ENCODE measurements at places on chromosomes 3 and 15. TPM values are rescaled to one million over a fixed set of nuclear protein-coding genes. Genes with fewer than 3 reads are reported as not detected.
A peak's percentile ranks its signal among the peaks of the same experiment; 100 is the strongest.

DNA sequence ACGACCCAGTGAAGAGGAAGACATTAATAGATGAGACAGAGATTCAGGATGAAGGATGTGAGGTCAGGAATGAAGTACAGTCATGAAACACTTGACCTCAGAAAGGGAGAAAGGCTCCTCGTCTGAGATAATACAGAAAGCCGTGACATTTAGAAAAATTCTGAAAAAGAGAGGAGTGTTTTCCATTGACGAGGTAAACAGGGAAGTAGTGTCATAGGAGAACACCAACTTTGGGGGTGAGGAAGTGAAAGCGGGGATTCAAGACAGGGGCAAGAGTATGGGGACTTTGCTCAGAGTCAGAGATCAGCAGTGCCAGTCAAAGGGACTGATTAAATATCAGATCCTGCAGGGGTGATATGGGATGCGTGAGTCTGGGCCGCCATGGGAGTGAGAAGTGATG lies 160.9 kb downstream of the PLCL2 start:
- no peak overlapping the region for H3K4me3 ChIP-seq
- no peaks in the 10 kb centered on the region for H3K36me3 ChIP-seq
- H3K27me3 ChIP-seq = no peaks in the 10 kb centered on the region
- H3K4me1 ChIP-seq = peaks cover 3% of the 10 kb centered on the region
- H3K27ac ChIP-seq = no peak overlapping the region

DNA sequence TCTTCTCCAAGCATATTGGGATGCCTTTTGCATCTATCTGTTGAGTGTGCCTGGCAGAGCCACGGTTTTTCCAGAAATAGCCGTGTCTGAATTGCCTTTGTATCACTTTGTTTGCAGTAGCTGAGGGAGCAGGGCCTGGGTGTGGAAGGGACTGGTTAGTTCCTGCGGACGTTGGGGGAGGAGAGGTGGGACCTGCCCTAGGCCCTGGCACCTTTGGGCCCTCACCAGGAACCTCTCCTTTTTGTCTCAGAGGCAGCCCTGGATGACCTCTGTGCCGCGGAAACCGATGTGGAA lies 18.6 kb downstream of the ATRIP start:
- no peaks in the 10 kb centered on the region for H3K27me3 ChIP-seq
- no peak for DNase-seq
- peaks cover 42% of the 10 kb centered on the region for H3K36me3 ChIP-seq
- peak overlapping the region; percentile 98 for H3K27ac ChIP-seq
- H3K4me1 ChIP-seq = peaks cover 24% of the 10 kb centered on the region

GRCh38 chr15:68401496-68402431 lies 30.2 kb downstream of the ITGA11 start:
- no peaks in the 10 kb centered on the region for H3K27me3 ChIP-seq
- DNase-seq = no peak
- H3K4me3 ChIP-seq = no peak overlapping the region
- peaks cover 5% of the 10 kb centered on the region for H3K4me1 ChIP-seq

- H3K36me3 ChIP-seq = no peaks in the 10 kb centered on the region
- peaks cover 13% of the 10 kb centered on the region for H3K4me1 ChIP-seq
- no peak overlapping the region for H3K4me3 ChIP-seq
- DNase-seq = no peak
- H3K27ac ChIP-seq = no peak overlapping the region
Observed at GRCh38 chr15:95407534-95407933, 923.0 kb upstream of the NR2F2 start.

Gene PLSCR4
- 81.5 TPM for total RNA-seq

DNA sequence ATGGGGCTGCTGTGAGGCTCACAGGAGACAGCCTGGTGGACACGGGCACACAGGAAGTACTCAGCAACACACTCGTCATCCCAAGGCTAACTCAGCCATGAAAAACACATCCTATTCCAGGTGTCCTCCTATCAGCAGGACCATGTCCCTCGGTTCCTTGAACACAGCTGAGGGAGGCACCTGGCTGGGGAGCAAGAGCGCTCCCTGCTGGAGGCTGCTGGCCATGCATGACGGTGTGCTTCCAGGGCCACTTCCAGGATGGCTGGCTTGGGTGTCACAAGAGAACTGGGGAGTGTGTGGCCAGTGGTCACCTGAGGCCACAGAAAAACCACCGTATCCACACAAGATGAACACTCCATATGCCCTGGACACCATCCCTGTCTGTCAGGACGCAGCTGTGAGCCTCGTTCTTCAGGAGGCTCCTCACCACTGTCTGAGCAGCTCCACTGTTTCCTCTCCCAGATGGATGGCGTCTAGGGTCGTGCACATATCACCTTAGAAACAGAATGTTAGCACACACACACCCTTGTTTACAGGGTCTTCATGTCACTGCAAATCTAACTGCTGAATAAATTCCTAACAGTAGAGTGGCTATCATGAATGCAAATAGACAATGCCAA lies 31.0 kb downstream of the POC1A start:
- H3K27ac ChIP-seq = no peak overlapping the region
- DNase-seq = peak; percentile 81
- no peaks in the 10 kb centered on the region for H3K36me3 ChIP-seq
- H3K27me3 ChIP-seq = no peaks in the 10 kb centered on the region

DNA sequence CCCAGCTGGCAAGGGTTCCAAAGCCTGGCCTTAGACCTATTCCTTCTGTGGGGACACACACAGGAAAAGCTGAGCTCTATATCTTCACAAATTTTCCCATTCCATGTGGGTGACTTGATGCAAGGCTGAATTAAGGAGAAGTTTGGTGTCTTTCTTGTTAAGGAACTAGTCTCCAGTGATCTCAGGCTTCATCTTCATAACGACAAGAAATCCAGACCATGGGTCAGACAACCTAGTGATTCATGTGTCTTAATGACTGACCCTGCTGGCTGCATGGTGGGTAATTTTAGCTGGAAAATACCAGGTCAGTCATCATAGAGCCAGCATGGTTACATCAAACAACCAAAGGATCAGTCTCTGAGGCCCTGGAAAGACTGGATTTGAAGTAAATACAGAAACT lies 112.7 kb upstream of the SLC4A7 start:
- peak; percentile 56 for DNase-seq
- no peaks in the 10 kb centered on the region for H3K27me3 ChIP-seq
- no peaks in the 10 kb centered on the region for H3K36me3 ChIP-seq
- no peak overlapping the region for H3K4me3 ChIP-seq
- H3K4me1 ChIP-seq = peaks cover 22% of the 10 kb centered on the region

- no peak overlapping the region for H3K27ac ChIP-seq
- no peaks in the 10 kb centered on the region for H3K36me3 ChIP-seq
- no peak overlapping the region for H3K4me3 ChIP-seq
- DNase-seq = no peak
- H3K4me1 ChIP-seq = no peaks in the 10 kb centered on the region
Observed at GRCh38 chr15:93043621-93044300, 45.2 kb downstream of the RGMA start.

Gene MME
- total RNA-seq = 10.5 TPM

Gene OR5AC2
- not detected for total RNA-seq

- no peaks in the 10 kb centered on the region for H3K27me3 ChIP-seq
- no peaks in the 10 kb centered on the region for H3K36me3 ChIP-seq
- DNase-seq = no peak
- peaks cover 17% of the 10 kb centered on the region for H3K4me1 ChIP-seq
Observed at GRCh38 chr3:101867511-101867910, 18.2 kb downstream of the NFKBIZ start.

DNA sequence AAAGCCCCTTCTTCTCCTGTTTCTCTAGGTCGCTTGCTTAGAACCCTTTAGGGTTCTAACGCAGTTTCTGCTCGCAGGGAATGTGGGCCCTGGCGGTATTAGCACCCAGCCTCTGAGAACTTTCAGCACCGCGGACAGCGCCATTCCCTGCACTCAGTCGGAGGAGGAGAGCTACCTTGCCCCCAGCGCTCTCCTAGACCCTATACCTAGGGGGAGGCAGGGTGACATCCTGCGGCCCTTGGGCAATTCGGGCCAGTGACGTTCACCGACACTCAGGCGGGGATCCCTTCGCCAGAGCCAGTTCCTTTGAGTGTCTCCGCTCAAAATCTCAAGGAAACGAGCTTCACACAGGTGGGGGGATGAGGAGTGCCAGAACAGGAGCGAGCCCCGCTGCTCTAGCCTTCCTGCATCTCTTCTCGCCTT lies 1.3 kb downstream of the SLC7A14 start:
- no peak overlapping the region for H3K27ac ChIP-seq
- peak overlapping the region; percentile 34 for H3K4me3 ChIP-seq
- peaks cover 33% of the 10 kb centered on the region for H3K27me3 ChIP-seq
- DNase-seq = peak; percentile 56

Gene ANKRD63
- not detected for total RNA-seq

DNA sequence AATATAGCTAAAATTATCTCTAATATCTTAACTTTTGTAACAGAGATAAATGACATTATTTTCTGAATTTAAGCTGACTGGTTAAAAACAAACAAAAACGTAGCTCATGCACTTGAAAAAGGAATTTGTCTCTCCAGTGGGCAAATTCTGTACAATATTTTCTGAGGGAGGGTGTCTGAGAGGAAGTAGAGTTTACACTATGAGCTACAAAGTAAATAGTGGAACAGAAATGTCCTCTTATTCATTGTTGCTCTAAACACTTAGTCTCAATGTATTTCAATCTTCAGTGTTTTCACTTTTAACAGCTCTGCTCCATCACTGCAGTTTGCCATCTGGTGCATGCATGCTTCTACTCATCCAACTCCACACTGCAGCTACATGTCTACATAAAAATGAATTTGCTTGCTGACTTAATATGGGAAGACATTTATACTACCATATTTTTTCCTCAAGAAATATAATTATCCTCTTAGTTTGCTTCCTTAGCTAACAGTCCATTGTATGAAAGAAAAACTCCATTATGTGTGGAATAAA lies 817.4 kb upstream of the LMCD1 start:
- no peaks in the 10 kb centered on the region for H3K27me3 ChIP-seq
- DNase-seq = no peak
- no peak overlapping the region for H3K27ac ChIP-seq
- H3K4me3 ChIP-seq = no peak overlapping the region
- peaks cover 21% of the 10 kb centered on the region for H3K4me1 ChIP-seq

Gene NR2E3
- 0.25 TPM for total RNA-seq

DNA sequence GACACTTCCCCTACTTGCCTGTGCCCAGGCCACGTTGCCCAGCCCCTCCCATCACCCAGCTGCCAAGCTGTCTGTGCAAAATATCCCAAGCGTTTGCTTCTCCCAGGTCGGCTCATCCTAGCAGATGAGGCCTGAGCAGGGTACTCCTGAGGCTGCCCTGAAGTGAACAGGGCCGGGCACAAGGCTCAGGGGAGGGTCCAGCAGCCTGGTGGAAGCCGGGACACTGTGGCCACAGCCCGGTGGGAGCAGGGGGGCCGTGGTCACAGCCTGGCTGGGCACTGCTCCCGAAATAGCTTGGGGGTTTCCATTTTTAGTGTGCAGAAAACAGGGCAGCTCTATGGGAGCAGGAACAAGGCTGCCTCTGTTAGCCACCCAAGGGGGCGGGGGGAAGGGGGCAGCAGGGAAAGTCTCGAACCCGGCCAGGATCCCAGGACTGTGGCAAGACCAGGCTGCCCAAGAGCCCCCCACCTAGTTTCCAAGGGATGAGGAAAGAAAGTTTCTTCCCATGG lies 3.4 kb downstream of the PLXNB1 start:
- H3K27ac ChIP-seq = no peak overlapping the region
- H3K4me3 ChIP-seq = no peak overlapping the region
- H3K36me3 ChIP-seq = no peaks in the 10 kb centered on the region

Gene ANKRD34C
- not detected for total RNA-seq

DNA sequence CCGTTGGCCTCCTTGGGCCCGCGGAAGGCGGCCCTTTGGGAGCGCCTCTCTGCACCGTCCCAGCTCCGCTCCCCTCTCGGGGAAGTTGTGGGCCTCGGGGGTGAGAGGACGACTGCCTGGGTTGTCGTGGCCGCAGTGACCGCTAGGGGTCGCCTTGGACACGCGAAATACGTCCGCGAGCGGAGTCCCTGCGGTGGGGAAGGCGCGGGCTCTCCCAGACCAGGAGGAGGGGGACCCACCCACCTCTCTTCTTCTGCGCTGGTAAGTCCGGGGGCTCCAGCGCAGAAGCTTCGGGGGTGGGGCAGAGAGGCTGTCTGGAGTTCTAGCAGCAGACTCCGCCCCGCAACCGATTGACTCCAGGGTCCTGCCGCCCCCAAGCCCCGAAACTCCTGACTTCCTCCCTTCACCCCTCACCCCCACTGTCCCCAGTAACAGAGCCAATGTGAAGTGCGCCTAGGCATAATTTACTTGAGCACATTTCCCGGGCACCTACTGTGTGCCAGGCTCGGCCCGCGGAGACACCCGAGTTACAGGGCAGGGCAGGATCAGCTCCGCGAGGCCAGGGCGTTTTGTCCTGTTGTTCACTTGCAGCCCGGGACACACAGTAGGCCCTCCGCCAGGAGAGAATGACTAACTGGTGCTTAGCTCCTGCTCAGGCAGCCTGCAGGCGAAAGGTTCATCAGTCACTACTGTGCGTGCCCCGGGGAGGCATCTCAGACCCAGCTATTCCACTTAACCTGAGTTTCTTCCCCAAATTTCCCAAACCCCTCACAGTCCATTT lies 32.8 kb downstream of the DNASE1L3 start:
- DNase-seq = peak; percentile 79
- no peaks in the 10 kb centered on the region for H3K36me3 ChIP-seq
- H3K4me1 ChIP-seq = peaks cover 34% of the 10 kb centered on the region

- no peak for DNase-seq
- no peaks in the 10 kb centered on the region for H3K36me3 ChIP-seq
- no peak overlapping the region for H3K27ac ChIP-seq
- no peaks in the 10 kb centered on the region for H3K27me3 ChIP-seq
- H3K4me3 ChIP-seq = no peak overlapping the region
- no peaks in the 10 kb centered on the region for H3K4me1 ChIP-seq
Observed at GRCh38 chr15:74423431-74424257, 10.1 kb downstream of the SEMA7A start.

Gene C3orf62
- 5.6 TPM for total RNA-seq

Gene CEP152
- 15.7 TPM for total RNA-seq

DNA sequence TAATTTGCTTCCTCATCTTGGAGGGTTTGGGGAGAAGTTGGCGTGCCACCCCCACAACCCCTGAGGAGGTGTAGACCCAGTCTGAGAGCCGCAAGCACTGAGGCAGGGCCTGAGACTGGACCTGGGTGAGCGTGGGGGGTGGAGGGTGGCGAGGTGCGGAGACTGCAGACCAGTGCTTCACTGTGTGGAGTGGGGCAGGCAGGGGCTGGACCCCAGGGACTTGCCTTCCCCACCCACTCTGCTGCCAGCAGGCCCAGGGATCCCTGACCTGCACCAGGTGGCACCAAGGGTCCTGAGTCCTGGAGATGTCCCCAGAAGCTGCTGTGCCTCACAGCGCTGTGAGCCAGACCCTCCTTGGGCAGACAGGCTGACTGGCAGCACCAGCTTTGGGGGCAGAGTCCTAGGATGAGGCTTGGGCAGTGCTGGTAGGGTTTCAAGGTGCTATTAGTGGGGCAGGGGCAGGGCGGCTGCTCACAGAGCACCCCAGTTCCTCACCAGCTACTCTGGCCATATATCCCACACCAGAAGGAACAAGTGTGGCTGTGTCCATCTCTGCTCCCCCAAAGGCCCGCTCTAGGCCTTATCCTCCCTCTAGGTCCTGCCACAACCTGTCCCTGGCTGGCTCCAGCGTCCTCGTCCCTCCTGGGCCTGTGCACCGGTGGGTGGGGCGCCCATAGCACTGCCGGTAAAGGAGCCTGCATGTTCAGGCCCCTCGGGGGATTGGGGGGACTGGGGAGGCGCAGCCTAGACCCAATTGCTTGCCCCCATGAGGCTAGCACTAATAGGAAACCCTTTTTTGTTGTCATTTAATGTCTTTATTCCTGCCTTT lies 11.8 kb downstream of the ZBTB47 start:
- DNase-seq = no peak
- H3K27ac ChIP-seq = no peak overlapping the region
- no peaks in the 10 kb centered on the region for H3K27me3 ChIP-seq
- no peaks in the 10 kb centered on the region for H3K4me1 ChIP-seq
- peaks cover 2% of the 10 kb centered on the region for H3K36me3 ChIP-seq
- no peak overlapping the region for H3K4me3 ChIP-seq

Gene TNFAIP8L3
- total RNA-seq = 38.3 TPM
